Left cardiac atrium (tissue), 4 donors: ENCODE measurements at places on chromosomes 5 and 9.
A peak's percentile ranks its signal among the peaks of the same experiment; 100 is the strongest.

- no peak for DNase-seq
Observed at GRCh38 chr5:14660833-14661232, 3.7 kb upstream of the OTULIN start.

GRCh38 chr5:172479034-172479783, 24.9 kb upstream of the SH3PXD2B start:
- peak; percentile 90 for DNase-seq

DNA sequence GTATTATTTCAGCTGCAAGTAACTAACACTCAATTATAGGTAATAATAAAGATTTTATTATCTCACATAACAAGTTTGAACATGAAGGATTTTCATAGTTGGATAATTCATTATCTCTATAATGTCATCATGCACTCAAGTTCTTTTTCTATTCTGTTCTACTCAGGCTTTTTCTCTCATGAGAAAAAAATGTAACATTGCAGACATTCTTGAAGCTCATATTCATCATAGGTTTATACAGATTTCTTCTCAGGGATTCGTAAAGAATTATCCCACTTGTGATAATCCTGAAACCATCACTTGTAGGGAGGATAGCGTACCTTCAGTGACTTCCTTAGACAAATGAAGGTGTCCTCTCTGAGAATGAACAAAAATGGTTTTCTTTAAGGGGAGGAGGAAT, 150.3 kb downstream of the XRCC4 start:
- no peak for DNase-seq

DNA sequence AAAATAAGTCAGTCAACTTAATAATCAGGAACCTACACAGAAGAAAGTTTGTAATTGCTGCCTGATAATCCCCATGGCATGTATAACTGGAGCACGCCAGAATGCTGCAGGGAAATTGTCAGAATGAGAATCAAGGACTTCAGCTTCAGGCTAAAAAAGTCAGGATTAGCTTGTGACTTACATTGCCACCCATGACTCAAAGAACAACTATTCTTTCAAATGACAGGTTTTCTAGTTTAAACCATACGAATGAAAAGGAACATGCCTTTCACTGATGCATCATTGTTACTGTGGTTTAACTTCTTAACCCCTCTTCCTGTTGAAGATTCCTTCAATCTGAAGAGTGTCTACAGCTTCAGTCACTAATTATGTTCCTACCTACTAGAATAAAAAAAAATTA, 112.4 kb downstream of the ISL1 start:
- DNase-seq: no peak

DNA sequence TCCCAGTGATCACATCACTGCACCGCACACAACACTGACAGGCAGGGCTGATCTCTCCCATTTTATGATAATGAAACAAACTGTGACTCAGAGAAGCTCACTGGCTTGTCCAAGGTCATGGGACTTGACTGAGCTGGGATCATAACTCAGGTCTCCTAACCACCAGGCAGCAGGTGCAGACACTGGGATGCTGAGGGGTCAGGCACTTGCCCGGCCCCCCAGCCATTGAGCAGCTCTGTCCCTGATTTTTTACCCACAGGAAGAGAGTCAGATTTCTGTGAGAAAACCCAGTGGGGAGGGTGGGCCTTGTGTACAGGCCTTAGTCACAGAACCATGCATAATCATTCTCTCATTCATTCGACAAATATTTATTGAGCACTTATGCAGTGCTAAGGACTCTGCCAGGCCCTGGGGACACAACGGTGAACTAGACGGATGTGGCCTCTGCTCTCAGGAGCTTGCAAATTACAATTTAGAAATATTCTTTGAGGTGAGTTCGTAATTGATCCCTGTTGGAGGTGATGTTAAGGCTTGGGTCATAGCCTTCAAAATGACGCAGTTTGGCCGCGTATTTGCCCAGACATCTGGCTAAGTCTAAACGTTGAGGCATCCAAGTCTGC, 54.5 kb upstream of the TGFBR1 start:
- DNase-seq: no peak

DNA sequence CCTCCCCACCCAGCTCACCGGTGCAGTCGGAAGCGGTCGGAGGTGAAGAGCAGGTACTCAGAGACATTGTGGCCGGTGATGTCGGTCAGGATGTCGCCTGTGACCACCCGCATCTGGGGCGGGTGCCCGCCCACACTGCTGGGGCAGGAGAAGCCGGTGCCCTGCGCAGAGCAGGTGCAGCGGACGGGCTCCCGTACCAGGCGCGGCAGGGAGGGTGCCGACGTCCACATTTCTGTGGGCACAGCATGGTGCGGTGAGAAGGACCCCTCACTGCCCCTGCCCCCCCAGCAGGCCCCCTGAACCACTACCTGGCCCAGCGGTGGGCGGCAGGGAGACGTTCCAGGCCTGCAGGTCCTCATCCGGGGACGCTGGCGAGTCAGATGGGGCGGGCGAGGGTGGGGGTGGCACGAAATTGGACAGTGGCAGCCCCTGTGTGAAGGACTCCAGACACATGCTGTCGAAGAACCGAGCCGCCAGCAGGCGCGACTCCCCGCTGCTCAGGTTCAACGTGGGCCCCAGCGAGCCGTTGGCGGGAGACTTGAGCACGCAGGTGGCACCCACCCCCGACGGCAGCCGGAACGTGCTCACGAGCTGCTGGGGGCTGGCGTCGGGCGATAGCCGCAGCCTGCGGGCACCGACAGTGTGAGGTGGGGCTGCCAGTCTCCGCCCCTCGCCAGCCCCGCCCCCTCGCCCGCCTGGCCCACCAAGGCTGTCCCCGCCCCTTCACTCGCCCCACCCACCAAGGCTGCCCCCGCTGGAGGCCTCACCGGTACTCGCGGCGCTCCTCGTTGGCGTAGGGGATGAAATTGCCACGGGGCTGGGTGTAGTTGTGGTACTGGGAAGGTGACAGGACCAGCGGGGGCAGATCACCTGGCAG, 15.1 kb downstream of the ABCA2 start:
- no peak for DNase-seq

- no peak for DNase-seq
Observed at GRCh38 chr5:96280946-96281393, 152.1 kb downstream of the PCSK1 start.

DNA sequence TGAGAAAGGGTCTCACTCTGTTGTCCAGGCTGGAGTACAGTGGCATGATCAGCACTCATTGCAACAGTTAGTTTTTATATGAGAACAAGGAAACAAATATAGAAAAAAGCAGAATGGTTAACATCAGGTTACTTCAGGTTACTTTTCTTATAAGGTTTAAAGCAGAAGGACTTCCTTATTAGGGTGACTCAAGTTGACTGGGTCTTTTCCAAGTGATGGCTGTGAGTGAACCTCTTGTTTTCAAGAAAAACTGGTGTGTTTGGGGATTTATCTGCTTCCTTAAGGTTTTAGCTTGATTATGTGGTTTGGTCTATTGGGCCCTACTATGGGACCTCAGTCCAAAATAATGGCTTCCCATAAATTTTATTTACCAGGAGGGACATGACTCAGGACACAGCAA, 99.2 kb downstream of the ARRDC3 start:
- DNase-seq: no peak

DNA sequence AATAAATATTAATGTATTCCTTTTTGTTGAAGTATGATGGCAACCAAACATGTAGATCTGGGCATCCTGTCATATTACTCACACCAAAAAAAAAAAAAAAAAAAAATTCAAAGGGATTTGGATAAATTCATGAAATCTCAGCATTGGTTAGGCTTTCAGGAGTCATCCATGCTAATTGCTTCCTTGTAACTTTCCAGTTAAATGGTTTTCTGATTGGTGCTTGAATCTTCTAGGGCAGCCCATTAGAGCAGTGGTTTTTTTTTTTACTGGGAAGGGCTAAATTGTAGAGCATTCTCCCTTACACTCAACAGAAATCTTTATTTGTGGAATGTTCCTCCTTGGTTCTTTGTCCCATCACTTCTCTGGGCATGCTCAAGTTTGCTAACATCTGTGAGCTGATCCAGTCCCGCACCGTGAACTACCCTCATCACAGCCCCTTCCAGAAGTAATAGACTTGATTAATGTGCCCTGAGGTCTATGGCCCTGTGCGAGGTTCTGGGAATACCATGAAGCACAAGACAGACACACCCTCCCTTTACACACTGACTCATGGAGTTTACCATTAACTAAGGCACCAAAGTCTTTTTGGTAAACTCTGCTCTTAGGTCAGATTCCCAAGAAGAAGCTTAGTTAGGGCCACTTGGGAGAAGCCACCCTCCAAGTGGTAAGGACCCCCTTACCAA, 56.0 kb downstream of the RGS3 start:
- DNase-seq: no peak

- no peak for DNase-seq
Observed at GRCh38 chr5:51397996-51398395, 14.7 kb downstream of the ISL1 start.

DNA sequence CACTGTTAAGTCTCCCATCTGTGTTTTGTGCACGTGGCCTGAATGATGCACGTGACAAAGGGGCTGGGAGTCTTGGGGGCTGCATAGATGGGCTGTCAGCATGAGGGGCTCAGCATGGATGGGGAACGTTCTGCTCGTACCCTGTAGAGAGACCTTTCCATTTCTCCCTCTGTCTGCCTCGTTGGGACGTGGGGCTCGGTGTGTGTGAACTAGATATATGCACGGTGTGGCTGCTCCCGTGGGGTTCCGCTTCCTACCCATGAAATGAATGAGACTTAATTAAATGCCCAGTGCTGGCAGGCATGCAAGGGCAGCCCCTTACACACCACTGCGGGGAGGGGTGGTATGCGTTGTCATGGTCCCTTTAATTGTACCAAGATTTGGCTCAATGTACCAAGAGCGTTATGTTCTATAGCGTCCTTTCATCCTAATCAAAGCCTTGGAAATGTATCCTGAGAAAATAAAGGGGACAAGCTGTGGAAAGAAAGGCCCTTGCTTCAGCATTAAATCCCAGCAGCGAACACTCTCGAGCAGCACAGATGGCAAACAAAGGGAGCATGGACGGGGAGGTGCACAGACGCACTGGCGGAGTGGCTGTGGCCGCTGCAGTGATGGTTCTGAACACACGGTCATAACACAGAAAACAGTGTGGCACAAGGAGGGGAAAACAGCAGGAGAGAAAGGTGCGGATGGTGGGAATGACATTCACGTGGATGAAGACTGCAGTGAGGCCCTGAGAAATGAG, 66.8 kb downstream of the RASGEF1C start:
- no peak for DNase-seq

GRCh38 chr9:68538200-68538599, 2.5 kb downstream of the TMEM252 start:
- DNase-seq: peak; percentile 42

- peak; percentile 37 for DNase-seq
Observed at GRCh38 chr9:86944796-86945727, 2.2 kb downstream of the GAS1 start.

DNA sequence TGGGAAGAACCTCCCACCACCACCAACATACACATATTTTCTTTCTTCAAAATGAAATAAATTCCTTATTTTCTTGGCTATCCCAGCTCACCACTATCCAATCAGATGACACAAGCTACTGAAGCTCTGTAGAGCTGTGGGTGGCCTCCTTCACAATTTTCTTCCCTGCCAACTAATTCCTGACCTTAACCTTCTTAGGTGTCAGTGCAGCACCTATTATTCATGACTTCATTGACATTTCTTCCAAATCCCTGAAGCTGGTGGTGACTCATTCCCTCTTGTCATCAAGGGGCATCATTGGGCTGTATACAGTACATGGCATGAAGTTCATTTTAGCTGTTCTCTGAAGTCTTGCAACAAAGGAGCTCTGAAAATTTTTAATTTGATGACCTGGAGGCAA, 42.0 kb upstream of the ADRA1B start:
- DNase-seq: no peak

DNA sequence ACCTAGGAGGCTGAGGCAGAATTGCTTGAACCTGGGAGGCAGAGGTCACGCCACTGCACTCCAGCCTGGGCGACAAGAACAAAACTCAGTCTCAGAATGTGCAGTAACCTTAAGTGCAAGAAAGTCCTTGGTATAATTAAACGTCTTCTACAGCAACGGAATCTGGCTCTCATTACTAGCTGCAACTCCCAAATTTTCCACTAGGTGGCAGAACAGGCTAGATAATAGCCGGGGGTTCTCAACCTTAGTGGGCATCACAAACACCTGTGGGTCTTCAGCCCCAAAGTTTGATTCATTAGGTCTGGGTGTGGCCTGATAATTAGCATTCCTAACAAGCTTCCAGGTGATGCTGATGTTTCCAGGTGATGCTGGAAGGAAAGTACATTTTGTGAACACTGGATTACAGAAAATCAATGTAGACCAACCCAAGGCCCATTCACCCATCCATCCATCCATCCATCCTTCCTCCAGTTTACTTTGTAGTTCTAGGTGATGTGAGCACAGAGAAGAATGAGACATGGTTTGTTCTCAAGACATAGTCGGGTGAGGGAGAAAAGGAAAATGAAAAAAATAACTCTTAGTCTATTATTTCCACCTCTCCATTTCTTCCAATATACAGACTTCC, 37.3 kb downstream of the FBXW2 start:
- peak; percentile 33 for DNase-seq

GRCh38 chr5:155935723-155936122, 391.2 kb upstream of the SGCD start:
- DNase-seq: no peak

- no peak for DNase-seq
Observed at GRCh38 chr9:118567861-118568260, 801.4 kb downstream of the BRINP1 start.

- peak; percentile 52 for DNase-seq
Observed at GRCh38 chr5:149265597-149265996, 6.1 kb upstream of the AFAP1L1 start.

- DNase-seq: peak; percentile 71
Observed at GRCh38 chr5:32027717-32028458, 146.2 kb downstream of the GOLPH3 start.

- no peak for DNase-seq
Observed at GRCh38 chr9:103700195-103700962, 393.7 kb upstream of the SMC2 start.

DNA sequence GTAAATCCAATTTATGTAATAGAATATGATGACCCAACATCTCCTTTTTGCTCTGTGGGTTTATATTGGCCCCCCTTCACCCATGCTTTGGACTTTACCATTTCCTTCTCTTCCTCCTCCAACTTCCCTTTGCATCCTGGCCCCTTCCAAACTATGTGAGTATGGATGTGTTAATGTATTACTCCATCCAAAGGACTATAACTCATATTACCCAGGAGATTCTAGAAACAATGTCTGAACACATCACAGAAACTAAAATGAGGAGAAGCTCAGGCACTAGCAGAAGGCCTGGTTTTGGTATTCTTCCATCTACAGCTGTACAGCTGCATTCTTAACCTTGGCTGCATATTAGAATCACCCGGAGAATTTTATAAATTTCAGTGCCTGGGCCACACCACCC, 110.7 kb downstream of the PDE4D start:
- no peak for DNase-seq

- DNase-seq: no peak
Observed at GRCh38 chr5:36407396-36407795, 105.7 kb upstream of the RANBP3L start.

- DNase-seq: no peak
Observed at GRCh38 chr5:177176175-177176711, 42.7 kb downstream of the NSD1 start.

DNA sequence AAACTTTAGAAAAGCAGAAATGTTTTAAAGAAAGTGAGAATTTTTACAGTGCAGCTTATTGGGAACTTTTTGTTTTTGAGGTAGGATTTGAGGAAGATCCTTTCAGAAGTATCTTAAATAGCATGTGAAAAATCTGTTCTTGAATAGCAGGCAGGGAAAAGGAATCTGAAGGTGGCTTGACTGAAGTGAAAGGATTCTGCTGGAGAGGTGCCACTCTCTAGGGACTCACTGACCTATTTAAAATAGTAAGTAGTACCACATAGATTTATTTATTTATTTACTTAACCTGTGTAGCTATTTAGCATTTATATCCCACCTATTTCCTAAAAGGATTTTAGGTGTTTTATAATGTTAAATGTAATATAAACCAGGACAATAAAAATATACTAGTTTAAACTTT, 69.1 kb downstream of the NIPBL start:
- no peak for DNase-seq
